GM23338 (cell line): ENCODE measurements at places on chromosomes 1 and 21.

GRCh38 chr1:205710201-205711062 is 30.1 kb upstream of the SLC45A3 start:
- no peak for DNase-seq

- peak; percentile 47 for DNase-seq
Observed at GRCh38 chr1:94408104-94408830, 9.9 kb upstream of the ABCD3 start.

DNA sequence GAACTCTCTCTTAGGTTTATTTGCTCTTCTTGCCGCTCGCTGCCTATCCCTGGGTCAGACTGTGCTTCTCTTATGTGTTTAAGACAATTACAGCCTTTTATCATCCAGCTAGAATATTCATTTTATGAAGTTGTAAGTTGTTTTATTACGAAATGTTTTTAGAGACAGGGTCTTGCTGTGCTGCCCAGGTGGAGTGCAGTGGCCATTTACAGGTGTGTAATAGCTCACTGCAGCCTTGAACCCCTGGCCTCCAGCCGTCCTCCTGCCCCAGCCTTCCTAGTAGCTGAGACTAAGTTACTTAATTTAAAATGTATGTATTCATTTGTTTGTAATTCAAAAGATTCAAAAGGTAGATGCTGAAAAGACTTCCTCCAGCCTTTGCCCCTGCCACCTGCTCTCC is 99.0 kb upstream of the KIF26B start:
- DNase-seq, result no peak

- DNase-seq, result no peak
Observed at GRCh38 chr1:118294875-118295642, 110.0 kb upstream of the SPAG17 start.

- DNase-seq, result no peak
Observed at GRCh38 chr1:230542054-230542453, 100.2 kb upstream of the COG2 start.

DNA sequence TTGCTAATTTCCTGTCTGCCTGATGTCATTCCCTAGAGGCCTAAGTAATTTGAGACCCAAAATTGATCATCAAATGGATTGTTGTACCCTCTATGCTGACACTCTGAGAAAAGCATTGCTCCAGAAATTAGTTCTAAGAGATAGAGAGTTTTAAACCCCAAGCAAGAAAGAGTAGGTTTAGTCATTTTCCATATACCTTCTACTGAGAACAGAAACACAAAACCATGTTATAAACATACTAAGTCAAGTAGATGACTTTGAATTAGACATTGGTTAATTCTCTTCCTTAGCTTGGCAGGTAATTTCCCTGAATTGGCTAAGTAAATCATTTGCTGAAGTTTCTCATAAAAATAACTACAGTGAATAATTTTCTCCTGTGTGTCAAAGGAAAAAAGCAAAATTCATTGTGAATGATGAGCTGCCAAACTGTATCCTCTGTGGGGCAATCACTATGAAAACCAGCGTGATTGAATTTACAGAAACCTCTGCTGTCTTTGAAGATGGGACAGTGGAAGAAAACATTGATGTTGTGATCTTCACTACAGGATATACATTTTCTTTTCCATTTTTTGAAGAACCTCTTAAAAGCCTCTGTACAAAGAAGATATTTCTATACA is 20.1 kb downstream of the FMO4 start:
- DNase-seq, result no peak

DNA sequence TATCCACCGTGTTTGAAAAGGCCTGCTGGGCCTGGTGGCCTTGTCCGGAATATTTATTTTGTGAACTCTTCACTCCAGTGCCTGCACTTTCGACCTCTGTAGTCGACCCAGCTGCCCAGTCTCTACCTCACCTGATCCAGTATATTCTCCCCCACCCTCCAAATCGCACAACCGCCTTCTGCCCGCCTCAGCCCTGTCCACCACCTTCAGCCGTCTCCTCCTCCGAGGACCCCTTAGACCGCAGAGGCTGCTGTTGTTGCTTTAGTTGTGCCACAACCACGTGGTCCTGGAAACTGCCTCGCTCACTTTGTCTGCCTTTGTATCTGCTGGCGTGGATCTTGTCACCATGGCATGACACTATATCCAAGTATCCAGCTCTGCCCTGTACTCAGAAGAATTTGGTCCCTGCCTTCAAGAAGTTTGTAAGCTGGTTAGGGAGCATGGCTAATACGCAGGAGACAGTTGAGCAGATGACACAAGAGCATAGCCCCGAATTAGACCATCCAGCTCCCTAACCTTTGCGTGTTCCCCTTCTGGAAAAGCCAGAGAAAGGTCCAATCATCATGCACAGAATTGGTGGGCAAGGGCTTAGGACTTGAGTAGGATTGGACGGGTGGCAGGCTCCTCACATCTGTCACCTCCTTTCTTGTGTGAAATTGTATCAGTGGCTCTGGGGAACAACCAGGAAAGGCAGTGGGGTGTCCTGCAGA is 1.5 kb downstream of the PHGDH start:
- no peak for DNase-seq

DNA sequence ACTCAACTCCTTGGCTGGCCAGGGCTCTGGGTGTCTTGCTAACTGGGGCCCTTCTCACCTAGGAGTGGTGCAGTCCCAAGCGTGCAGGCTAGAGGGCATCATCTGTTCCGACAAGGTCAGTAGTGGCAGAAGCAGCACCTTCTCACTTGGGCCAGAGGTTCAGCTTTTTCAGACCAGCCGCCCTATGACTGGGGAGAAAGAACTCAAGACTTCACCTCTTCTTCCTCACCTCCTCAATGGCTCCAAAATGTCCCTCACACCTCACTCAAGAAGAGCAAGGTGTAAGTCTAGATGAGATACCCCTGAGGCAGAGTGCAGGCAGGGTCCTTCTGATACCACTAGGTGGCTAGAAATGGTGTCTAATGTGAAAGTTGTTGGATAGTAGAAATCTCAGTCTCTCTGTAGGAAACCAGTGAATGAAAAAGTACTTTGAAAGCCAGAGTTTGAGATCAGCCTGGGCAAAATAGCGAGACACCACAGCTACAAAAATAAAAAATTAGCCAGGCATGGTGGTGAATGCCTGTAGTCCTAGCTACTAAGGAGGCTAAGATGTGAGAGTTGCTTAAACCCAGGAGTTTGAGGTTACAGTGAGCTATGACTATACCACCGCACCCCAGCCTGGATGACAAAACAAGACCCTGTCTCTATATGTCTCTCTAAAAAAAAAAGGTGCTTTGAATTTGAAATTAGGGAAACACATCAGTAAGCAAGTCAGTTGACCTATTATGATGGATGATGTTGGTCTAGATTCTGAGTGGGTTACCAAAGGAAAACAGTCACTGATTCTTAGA is 8.6 kb upstream of the IL20 start:
- DNase-seq, result peak; percentile 46

GRCh38 chr1:150513351-150513791 is 2.2 kb upstream of the FALEC start:
- DNase-seq, result no peak

DNA sequence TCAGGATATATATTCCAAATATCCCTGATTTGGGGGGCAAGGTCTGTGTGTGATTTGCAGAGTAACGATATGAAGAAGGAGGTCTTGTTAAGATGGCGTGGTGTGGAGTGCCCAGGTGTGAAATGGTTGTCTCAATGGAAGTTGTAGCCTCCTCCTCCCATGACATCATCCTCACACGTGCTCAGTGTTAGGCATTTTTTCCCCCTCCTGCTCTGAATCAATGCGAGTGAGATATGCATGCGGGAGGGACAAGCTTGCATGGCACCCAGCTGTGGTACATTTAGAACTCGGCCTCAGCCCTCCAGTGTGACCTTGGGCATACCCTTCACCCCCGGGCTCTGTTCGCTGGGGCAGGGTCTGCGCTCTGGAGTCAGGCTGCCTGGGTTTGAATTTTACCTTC is 55.6 kb downstream of the B3GALT5 start:
- DNase-seq, result no peak

GRCh38 chr1:33434363-33434750 is 3.5 kb upstream of the PHC2 start:
- no peak for DNase-seq

GRCh38 chr1:107941123-107941522 is 23.9 kb downstream of the VAV3 start:
- no peak for DNase-seq

GRCh38 chr1:203072911-203073310 is 12.9 kb downstream of the MYOG start:
- DNase-seq, result no peak

DNA sequence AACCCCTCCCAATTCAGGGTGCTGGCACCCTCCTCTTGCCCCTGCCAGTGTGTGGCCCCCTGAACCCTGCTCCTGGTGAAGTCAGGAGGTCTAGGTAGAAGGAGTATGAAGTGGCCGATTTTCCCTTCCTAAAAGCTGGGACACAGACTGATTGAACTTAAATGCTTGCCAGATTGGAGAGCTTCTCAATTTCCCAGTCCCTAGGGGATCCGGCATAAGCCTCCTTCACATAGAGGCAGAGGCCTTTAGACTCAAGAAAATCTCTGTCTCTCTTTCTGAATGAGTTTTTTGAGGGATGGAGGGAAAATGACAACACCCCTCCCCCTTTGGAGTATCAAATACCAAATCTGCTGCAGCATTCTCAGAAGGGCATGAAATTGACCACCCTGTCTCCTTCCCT is 51.5 kb downstream of the SYT2 start:
- no peak for DNase-seq
